ENCODE measurements at places on chromosomes 3 and 15.
A peak's percentile ranks its signal among the peaks of the same experiment; 100 is the strongest.

GRCh38 chr3:124041553-124041952 is 49.6 kb upstream of the ROPN1 start:
- no peak for DNase-seq

DNA sequence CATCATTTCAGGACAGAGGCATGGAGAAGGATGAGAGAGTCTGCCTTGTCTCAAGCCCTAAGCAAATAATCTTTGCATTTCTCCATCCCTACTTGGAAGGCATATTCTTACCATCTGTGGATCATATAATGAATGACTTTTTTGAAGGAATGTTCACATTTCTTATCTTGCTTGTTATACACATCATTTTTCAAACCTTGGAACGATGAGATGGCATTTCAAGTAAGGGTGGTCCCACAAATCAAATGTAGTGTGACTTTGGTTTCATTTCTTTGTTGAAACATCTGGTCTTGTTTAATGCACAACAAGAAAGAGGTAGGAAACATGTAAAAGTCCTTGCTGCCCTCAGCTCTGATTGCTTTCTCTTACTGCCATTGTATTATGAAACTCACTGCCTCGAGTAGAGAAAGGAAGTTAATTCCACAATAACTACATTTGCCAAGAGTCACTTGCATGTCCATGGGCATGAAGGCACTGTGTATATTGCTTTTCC is 32.1 kb downstream of the RBMS3 start:
- DNase-seq: no peak

DNA sequence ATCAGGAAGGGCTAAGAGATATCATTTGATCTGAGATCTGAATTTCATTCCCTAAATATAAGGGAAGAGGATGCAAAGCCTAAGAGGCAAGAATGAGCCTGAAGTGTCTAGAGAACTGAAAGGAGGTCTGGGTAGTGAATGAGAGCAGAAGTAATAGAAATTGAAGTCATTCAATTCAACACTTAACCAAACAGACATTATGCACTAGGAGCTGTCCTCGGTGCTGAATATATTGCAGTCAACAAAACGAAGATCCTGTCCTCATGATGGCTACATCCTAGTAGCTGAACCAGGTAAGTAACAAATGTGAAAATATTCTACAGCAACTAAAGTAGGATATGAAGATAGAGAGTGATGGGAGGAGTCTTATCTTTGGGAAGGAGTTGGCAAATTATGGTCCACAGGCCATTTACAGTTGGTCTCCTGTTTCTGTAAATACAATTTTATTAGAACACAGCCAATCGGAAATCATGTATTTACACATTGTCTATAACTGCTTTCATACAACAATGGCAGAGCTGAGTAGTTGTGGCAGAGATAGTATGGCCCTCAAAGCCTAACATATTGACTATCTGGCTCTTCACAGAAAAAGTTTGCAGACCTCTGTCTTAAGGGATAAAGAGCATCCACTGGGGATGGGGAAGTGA is 192.9 kb upstream of the CADPS start:
- DNase-seq: peak; percentile 18

GRCh38 chr3:150376001-150376848 is 31.9 kb upstream of the TSC22D2 start:
- no peak for DNase-seq

GRCh38 chr3:36919439-36920160 is 25.3 kb downstream of the TRANK1 start:
- DNase-seq: no peak

GRCh38 chr3:56702490-56703315 is 19.6 kb upstream of the TASOR start:
- DNase-seq: peak; percentile 43

DNA sequence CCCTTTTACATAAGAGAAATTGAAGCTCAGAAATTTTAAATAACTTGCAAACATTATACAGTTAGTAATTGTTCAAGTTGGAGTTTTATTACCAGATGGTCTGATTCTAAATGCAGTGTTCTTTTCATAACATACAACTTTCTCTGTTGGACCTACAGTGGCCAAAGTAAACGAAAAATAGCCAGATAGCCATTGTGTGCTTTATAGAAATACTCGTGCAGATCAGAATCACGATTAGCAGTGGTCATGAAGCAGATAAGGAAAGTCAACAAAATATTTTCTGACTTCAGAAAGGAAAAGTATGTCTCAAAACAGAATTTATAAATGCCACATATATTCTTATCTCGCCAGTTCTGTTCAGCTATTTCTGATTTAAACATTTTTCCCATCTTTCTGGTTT is 436.9 kb downstream of the CNTN6 start:
- DNase-seq: no peak

DNA sequence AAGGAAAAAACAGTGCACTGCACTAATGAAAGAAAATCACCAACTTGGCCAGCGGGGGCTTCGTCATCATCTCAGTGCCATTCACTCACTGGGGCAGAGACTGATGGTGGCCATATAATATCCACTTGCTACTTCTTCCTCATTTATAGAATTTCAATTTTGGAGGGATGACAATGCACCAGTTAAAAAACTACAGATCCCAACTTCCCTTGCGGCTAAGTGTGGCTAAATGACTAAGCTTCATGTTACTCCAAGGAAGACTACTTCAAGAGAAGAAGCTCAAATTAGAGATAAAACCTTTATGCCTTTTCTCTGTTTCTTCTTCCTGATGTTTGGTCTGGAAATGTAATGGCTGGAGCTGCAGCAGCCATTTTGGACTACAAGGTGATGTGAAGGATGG is 38.8 kb downstream of the NGLY1 start:
- no peak for DNase-seq

DNA sequence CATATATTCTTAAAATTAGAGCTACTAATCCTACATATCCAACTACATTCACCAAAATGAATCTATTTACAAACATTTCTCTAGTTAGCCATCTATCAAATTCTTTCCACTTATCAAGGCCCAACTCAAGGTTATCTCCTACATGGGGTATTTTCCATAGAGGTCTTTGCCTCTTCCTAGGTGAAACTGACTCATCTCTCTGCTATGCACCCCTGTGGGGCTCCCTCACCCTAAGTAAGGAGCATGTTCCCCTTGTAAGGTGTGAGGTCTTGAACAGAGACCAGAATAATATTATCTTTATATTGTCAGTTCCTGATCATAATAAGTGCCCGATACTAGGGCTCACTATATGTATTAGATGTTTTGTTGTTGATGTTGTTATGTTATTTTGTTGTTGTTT is 74.6 kb upstream of the TSC22D2 start:
- no peak for DNase-seq

- DNase-seq: no peak
Measured at GRCh38 chr3:27160146-27160545, 209.0 kb downstream of the NEK10 start.

GRCh38 chr3:121803771-121804320 is 31.0 kb downstream of the IQCB1 start:
- DNase-seq: no peak

DNA sequence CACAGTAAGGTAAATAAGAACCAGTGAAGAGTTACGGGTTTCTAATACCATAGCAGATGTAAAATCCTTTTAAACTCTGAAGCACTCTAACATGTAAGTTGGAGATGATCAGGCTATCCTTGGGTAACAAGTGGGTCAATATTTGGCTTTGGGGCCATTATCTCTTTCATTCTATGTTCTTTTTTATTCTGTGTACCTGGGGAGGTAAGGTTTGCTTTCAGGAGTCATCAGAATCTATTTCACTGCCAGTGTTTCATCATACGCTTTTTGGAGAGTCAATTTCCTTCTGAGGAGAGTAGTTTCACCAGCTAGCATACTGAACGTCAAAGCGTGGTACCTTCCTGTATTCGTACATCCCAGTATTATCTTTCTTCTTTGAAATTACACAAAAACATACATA is 166.5 kb downstream of the GMNC start:
- no peak for DNase-seq

- no peak for DNase-seq
Measured at GRCh38 chr15:39511916-39512260, 69.0 kb upstream of the THBS1 start.

- DNase-seq: no peak
Measured at GRCh38 chr15:77603611-77604336, 28.9 kb downstream of the LINGO1 start.

DNA sequence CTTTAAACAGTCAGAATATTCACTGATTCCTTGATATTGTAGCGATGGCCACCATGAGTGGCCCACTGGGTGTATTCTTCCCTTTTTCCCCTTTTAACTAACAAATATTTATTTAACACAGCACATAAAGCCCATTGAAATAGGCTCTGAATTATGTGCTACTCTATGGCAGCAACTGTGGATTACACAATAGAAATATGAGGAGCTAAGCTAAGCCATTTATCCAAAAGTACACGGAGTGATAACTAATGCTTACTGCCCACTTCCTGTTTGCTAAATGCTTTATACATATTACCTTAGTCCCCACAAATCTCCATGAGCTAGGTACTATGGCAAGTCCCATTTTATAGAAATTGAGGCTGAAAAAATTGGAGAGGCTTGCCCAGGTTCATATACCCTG is 17.9 kb downstream of the ILDR1 start:
- DNase-seq: no peak

DNA sequence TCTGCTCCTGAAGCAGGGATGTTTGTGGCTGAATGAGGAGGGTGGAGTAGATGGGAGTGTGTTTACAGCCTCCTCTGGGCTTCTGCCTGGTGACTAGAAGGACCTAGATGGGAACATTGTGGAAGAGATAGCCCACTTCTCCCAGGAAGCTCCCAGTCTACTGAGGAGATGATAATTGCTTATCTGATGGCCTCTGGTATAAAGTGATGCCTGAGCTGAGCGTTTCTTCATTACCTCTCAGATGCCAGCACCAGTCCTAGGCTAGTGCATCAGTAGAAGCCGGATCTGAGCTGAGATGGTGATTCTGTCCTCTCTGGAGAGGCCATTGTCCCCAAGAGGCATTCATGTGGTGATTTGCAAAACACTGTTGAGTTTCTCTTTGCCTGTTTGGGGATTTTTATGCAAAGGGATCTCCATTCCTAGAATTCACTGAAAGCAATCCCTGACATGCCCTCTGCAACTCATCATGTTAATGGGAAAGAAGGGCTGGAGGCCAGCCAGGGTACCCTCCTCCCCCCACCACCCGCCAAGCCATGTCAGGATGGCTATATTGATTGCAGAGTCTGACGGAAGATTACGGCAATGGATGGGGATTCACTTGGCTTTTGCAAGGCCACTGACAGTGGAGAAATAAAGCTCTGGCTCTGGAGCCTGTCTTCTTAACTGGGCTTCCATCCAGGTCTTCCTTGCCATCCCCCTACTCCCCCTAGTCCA is 166.4 kb upstream of the ROPN1 start:
- DNase-seq: no peak

GRCh38 chr3:183545708-183546107 is 9.8 kb downstream of the KLHL6 start:
- no peak for DNase-seq

GRCh38 chr3:30440880-30441279 is 165.5 kb upstream of the TGFBR2 start:
- no peak for DNase-seq

- DNase-seq: no peak
Measured at GRCh38 chr3:69906351-69906966, 93.1 kb upstream of the SAMMSON start.

DNA sequence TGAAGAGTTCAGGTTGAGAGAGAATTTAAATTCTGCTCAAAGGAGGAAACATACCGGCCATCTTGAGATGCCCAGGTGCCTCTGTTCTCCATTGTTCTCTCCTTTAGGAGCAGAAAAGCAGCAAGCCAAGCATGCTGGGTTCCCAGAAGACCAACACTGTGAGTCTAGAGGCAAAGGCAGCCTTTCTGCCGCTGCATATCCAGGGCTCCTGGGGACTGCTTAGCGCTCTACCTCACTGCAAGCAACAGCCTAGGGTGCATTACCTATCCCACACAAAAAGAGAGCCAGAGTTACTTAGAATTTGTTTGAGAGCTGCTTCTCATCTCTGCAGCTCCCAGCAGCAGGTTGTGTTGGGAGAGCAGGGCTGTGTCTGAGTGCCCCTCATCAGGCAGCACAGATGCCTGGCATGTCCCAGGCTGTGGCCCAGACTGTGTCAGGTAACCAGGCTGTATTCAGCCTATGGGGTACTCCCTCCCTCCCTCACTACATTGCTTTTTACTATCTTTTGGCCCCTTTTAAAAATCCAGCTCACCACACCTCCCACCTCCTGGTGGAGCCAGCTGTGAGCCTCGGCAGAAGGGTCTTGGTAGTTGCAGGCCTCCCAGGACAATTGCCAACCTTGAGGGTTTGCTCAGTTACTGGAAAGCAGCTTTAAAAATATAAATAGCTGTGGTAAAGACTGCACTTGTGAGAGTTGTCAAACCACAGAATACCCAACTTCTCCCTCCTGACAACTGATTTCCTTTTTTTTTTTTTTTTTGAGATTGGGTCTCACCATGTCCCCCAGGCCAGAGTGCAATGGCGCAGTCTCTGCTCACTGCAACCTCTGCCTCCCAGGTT is 30.2 kb downstream of the BCL2L10 start:
- no peak for DNase-seq

DNA sequence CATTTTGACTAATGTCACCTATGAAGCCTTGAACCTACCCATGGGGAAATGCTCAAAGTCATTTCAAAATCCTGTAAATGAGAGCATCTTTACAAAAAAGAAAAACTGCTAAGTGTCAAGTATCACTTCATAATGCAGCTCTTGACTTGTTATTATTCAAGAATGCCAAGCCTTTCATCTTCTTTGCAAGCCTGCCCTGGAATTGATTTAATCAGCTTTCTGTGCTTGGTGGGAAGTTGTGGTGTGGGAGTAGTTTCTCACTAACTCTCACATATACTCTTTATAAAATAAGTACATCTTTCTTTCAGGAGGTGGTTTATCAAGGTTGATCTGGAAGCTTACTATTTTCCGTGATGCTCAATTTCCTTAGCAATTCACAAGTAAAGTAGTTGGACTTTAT is 43.6 kb downstream of the RYR3 start:
- DNase-seq: no peak

DNA sequence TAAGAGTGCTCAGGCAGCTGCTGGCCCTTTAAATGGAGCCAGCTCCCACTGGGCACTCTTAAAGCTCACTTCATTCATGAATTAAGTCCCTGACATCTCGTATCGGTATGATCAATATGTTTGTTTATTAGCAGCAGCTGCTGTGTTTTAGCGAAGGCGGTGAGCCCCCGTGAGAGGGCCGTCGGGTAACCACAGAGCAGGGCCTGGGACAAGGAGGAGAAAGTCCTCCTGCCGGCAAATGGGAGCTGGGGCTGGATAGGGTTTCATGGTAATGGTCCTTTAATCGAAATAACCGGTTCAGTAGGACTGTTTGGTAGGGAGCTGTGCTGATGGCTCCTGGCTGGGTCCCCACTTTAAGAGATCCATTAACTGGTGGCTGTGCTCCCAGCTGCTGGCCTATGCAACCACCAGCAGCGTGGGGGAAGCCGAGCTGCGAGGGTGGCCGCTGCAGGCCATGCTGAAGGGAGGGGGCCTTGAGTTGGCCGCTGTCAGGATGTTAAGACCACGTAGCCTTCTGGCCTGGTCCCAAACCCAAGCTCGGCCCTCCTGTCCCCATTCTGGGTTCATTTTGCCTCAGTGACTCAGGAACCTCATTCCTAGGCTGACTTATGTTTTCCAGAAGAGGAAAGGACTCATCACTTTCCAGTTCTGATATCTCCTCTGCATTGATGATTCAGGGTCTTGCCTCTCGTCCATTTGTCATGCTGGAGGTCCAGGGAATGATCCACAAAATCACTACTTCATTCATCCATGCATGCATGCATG is 67.6 kb upstream of the NTRK3 start:
- no peak for DNase-seq
